ENCODE measurements at places on chromosomes 12 and 14.

DNA sequence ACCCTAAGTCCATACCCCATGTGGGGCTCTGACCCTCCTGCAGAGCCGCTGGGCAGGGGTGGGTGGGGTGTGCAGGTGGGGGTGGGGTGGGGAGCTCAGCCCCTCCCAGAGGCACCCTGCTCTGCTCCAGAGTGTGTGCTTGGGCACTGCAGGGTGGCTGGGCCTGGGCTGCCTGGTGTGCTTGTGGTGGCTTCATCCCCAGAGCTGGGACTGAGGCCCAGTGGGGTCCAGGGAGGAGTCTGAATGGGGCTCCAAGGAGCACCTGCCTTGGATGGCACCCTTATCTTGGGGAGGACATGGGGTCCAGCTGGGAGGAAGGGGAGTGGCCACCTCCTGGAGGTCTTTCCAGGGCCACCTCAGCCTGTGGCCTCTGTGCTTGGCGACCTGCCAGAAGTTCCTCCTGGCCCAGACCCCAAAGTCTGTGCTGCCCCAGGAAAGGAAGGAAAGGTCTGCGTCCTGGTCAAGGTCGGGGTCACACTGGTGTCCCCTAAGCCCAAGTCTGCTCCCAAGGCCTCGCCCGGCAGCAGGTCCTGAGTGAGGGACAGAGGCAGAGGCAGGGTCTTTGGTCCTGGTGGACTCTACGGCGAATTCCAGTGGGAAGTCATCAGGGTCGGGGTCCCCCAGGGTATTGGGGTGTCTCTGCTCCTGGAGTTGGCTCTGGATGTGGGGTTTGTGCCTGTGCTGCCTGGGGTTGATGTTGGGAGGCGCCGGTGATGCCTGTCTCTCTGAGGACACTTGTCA is 373.4 kb downstream of the TMEM121 start:
- DNase-seq = no peak

DNA sequence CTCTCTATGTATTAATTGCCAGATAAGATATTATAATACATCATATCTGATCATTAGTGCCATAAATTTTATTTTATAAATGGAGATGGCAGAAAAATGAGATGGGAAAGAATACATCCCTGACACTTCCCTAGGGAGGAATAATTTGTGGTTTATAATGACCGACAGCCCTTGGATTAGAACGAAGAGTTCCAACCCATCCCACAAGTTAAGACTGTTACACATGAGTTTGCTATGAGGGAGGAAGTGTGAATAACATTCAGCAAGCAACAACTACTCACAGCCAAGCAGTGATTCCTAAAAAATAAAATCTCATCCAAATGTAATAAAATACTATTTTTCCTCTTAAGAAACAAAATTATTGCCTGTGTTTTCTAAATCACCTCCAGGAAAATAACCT is 299.0 kb downstream of the CCDC91 start:
- DNase-seq = no peak

DNA sequence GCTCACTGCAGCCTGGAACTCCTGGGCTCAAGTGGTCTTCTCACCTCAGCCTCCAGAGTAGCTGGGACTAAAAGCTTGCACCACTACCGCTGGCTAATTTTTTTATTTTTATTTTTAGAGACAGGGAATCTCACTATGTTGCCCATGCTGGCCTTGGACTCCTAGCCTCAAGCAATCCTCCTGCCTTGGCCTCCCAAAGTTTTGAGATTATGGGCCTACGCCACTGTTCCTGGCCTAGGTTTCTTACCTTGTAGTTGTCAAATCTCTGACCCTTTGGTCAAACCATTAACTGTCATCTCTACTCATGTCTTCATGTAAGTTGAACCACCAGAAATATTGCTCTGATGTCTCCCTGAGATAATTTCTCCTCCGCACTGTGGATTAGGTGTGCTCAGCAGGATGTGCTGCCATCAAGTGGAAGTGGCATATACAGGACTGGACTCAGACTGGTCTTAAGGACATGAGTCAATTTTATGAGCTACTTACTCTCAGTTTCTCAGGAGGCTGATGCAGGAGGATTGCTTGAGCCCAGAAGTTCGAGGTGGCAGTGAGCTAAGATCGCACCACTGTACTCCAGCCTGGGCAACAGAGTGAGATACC is 28.5 kb downstream of the ACTR6 start:
- DNase-seq = no peak

- DNase-seq = peak; percentile 68
Observed at GRCh38 chr12:116135209-116135930, 142.1 kb downstream of the MED13L start.

Data from kidney glomerular epithelial cell (primary cell).